Stimulated activated CD8-positive, alpha-beta memory T cell treated with anti-CD3 and anti-CD28 coated beads, Interleukin-2, amount 100 ng/mL, for 1 hour (primary cell): ENCODE measurements at places on chromosomes 1 and 21.

DNA sequence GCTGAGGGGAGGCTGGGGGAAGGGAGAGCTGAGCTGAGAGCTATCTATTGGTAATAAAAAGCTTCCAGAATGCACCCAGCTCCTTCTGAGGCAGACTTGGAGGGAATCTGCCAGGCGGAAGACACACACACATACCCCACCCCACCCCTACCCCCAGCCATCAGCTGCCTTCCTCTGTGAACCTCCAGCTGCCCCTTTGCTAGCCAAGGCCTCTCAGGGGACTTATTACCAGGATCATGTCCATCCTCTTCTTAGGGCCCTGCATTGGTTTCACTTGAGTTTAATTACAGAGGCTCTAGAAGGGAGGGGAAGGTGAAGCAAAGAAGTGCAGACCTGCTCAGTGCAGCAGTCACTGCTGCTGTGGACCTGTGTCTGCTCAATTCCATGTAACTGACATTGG lies 156.4 kb downstream of the OMA1 start:
- DNase-seq: no peak

- DNase-seq: no peak
These were observed 92.8 kb downstream of the LYPLAL1 start for GRCh38 chr1:219266524-219266923.

DNA sequence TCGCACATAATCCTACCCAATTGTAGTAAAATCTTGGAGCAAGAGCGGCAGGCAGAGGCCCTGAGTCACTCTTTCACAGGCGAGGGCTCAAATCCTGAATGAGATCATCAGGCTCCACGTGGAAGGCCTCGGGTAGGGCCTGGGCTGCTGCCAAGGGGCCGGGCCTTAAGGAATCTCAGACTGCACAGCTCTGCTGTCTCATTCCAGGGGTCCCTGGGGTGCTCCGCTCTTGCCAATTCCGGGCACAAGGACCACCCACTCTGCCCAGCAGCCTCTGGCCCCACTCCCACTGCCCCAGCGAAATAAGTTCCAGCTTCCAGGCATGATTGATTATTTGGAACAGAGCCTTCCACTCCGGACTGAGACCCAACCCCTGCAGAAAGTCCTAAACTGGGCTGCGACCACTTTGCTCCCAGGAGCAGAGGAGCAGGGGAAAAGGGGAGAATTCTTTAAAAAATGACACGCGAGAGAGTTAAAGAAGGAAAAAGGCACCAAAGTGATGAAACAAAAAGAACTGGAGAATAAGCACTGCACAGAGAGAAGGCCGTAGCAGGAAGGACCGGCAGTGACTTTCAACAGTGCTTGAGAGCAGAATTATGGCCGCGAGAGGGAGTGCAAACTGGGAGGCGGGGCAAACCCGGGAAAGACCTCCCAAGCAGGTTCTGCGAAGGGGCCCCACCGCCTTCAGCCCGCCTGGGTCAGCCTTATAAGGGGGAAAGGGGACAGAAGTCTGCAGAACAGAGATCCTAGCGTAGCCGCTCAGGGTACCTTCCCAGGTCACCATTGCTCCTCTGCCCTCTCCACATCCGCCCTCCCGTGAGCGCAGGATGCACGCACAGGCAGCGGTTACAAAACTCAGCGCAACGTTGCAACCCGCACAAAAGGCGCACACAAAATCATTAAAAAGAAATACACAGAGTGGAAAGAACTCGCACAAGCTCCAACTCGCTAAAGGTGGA lies 2.0 kb downstream of the ADAMTS1 start:
- no peak for DNase-seq

- no peak for DNase-seq
These were observed 302.5 kb upstream of the PBX1 start for GRCh38 chr1:164256456-164256855.

- DNase-seq: no peak
These were observed 30.5 kb downstream of the LHX4 start for GRCh38 chr1:180260541-180260940.

GRCh38 chr1:157178490-157178889 lies 40.3 kb upstream of the ETV3 start:
- DNase-seq: no peak

DNA sequence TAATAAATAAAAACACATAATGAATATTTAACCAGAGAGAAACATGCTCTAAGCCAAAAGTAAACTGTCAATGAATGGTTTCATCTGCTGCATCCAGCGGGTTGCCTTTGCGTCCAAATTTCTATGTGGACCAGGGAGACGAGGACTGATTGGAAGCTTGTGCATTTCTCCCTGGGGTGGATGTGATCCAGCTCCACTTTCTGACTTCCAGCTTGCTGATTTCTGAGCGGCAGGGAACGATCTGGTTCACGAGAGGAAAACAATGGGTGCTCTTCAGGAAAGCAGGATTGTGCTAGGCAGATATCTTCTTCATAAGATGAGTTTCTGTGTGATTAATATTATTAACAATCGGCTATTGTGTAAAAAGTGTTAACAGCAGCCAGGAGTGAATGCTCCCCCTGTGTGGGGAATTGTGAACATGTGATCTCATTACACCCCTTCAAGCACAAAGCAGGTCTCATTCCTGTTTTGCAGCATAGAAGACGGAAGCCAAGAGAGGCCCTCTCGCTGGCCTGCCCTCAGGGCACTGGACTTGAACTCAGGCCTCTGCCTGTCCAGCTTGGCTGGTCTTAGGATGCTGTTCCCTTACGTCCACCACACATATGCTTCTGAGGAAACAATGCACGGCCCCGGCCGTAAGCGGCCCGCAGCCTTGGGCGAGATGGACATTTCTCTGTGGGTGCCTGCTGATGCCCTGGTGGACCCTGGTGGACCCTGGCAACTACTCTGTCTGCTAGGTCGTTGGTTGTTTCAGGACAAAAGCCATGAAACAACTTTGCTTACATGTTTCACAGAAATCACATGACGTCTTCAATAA lies 183.4 kb upstream of the C1orf174 start:
- DNase-seq: no peak

GRCh38 chr1:166876540-166876838 lies 425 bp upstream of the TADA1 start:
- no peak for DNase-seq

DNA sequence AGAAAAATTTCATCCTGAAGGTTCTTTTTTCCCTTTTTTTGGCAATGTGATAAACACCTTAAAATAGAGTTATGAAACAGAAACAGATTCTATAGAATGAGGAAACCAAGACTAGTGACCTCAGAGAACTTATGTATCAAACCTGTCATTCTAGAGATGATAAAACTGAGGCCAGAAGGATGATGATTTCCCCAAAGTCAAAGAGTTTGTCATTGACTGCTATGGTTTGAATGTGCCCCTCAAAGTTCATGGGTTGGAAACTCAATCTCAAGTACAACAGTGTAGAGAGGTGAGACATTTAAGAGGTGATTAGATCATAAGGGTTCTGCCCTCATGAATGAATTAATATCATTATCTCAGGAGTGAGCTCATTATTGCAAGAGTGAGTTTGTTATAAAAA lies 13.7 kb upstream of the BEND5 start:
- DNase-seq: no peak

DNA sequence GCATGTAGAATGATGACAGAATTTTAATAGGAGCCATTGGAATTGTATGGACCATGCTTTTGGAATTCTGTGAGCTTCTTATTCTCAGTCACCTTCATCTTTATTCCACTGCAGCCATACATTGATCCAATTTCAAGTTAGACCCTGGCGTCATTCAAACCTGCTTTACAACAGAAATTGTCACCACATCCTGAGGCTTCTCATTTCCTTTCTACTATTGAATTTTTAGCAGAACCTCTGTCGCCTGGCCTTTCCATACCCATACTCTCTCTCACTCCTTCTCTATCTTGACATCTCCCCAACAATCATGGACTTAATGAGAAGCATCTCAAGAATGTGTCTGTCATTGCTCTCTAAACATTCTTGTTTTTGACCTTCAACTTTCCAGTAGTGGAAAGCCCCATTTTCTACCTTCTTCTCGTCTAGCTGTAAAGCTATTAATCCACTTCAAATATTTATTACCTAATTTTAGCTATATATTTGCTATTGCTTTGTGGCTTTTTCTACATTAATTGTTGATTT lies 74.1 kb downstream of the CRB1 start:
- DNase-seq: no peak

- no peak for DNase-seq
These were observed 21.1 kb downstream of the SNAP47 start for GRCh38 chr1:227756172-227756959.

DNA sequence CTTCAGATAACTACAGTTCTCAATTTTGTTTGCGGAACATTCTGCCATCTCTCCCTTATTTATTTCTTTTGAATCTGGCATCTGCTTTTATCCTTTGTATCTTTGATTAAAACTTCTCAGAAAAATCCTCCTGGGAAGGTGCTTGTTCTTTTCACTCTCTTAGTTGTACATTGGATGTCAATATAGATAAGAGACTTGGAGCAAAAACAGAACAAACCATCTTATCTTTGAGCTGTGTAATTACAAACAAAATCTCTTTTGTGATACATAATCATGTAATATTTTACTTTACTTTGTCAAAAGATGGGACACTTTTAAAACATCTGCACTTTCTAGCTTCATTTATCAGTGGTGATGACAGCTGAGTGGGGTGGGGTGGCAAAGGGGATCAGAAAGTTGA lies 307.2 kb upstream of the LYPLAL1 start:
- no peak for DNase-seq

GRCh38 chr21:46454634-46455390 lies 3.9 kb upstream of the DIP2A start:
- no peak for DNase-seq

GRCh38 chr1:218347336-218347722 lies 2.2 kb downstream of the TGFB2 start:
- DNase-seq: no peak

DNA sequence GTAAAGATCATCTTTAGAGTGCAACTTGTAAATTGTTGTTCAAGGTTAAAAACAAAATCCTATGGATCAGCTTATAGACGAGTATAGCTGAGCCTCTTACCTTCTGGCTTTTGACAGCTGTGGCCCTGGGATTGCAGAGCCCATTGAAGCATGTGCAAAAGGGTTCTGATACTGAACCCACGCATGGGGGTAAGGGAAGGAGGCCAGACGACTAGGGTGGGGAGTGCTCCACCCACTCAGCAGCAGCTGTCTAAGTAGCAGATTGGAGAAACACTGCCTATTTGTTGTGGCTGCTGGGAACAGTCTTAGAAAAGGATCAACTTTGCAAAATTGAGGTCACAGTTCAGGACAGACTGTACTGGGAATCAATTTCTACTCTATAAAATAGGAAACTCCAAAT lies 16.1 kb downstream of the CD101 start:
- DNase-seq: no peak

DNA sequence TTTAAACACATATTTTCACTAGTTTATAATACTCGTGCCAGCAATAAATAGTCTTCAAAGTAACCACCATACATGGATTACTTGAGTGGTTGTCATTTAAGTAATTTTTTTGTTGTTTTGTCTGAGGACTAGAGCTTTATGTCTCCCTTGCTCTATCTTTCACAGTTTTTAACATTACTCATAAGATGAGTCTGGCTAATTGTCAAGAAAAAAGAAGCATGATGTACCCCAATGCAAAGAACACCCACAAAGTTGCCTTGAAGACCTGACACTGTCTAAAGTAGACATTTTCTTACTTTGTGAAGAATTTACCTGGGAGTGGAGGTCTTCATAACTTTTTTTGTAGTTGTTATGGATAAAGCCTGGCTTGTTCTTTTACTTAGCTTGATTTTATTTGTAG lies 210.4 kb upstream of the BRINP3 start:
- DNase-seq: no peak

DNA sequence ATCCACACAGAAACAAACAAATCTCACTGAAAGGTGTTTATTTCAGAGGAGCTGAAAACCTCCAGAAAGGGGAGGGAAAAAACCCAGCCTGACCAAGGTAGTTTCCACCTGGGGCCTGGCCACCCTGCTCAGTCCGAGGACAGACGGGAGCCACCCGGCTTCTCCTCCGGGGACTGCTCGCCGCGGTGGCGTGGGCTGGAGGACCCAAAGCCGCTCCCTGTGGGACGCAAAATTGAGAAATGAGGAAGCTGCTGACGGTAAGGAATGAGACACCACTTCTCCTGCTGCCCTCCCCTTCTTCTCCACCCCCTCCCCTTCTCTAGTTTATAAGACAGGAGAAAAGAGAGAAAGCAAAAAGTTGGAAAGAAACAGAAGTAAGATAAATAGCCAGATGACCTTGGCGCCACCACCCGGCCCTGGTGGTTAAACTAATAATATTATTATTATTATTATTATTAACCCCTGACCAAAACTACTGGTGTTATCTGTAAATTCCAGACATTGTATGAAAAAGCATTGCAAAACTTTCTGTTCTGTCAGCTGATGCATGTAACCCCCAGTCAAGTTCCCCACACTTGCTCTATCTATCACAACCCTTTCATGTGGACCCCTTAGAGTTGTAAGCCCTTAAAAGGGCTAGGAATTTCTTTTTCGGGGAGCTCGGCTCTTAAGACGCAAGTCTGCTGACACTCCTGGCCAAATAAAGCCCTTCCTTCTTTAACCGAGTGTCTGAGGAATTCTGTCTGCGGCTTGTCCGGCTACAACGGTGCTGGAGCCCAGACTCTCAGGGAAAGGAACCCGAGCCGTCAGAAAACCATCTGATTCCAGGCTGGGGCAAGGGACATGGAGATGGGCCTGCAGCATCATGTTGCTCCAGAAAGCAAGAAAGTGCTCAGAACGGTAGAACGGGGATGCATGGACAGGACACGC lies 12.5 kb downstream of the ITGB2 start:
- DNase-seq: no peak

GRCh38 chr1:84339503-84339902 lies 38.0 kb downstream of the SAMD13 start:
- DNase-seq: no peak

GRCh38 chr1:188325211-188325610 lies 1496.5 kb downstream of the PLA2G4A start:
- DNase-seq: no peak

DNA sequence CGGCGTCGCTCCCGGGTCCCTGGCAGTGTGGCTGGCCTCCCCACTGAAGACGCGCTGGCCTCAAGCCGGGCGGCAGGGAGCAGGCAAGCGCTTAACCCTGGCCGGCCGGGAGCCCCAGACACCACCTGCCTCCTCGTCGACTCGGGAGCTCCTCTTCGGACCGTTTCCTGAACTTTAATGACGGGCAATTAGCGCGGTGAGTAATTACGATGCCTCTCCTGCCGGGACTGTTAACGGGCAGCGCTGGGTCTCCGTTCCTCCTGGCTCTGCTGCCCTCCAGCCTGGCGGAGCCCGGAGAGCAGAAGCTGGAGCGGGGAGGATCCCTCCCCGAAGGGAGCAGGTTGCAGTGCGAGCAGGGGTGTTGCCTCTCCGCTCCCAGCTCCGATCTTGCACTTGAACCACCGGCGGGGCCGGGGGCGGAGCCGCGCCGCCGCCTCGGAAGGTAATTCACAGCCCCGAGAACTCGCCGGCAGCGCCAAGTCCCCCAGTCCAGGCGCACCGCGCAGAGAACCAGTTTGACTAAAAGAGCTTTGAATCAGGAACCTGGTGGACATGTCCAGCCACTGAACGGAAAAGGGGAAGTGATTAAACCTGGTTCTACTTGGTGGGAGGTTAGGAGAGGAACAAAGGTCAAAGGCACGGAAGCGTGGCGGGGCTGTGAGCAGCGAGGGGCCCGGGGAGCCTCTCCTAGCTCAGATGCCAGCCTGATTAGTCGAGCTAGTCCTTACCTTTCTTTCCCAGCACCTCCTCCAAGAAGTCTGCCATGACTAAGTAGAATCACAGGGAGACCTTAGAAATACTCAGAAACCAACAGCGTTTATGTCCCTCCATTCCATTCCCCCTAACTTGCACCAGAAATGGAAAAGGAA lies 18.3 kb upstream of the PLEKHA6 start:
- peak; percentile 18 for DNase-seq

- DNase-seq: no peak
These were observed 31.3 kb downstream of the NSL1 start for GRCh38 chr1:212760126-212760823.

GRCh38 chr21:44437371-44437695 lies 18.0 kb upstream of the LRRC3 start:
- no peak for DNase-seq
